ENCODE measurements at places on chromosomes 12 and 14.
A peak's percentile ranks its signal among the peaks of the same experiment; 100 is the strongest.

DNA sequence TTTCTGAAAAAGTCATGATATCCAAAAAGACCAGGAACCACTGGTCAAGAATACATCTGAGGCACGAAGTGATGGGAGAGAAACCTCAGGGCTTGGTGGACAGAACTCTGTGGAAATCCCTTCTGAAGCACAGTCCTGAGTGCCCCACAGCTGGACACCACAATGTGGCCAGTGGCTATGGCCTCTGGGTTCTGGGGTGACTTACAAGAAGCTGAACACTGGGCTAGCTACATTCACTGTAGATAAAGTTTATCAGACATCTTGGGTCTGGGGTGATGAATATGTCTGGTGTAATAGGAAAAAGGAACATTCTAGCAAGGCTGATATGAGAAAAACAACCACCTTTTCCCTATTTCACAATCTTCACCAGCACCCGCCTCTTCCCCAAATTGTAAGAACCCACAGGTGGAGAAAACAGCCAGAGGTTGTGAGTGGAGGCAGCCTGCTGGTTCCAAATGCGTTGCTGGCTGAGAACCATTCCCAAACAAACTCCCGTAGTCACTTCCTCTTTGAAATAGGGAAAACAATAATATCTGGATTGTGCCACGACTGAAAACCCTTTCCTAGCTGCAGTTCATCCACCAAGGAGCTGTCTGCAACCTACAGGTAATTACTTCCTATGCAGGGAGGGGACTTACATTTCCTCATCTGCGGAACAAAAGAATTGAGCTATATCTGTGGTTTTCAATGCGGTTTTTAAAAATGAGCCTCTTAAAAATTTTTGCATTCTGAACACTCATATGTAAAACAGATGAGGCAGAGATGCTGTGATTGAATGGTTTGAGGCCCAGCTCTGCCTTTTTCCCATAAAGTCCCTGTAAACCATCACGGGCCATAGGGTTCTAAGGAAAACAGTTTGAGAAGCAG is 193.6 kb downstream of the SLC41A2 start:
- no peak for DNase-seq

- DNase-seq: peak; percentile 89
These were observed 150.8 kb downstream of the FBXL14 start for GRCh38 chr12:1443421-1444141.

- peak; percentile 68 for DNase-seq
These were observed 493.6 kb downstream of the PCNX1 start for GRCh38 chr14:71400871-71401321.

DNA sequence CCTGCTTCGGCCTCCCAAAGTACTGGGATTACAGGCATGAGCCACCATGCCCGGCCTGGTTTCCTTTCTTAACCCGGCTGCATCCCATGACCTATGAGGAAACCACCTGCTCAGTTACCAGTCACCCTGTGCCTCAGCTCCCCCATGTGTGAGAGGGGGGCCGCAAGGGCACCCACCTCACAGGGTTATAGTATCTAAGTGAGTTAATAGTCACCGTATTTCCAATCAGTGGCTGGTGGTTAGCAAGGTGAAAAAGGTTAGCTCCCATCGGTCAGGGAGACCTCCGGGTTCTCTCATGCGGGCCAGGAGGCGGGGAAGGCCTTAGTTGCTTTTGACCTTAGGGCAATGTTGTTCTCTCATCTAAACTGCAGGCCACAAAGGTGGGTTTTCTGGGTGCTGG is 6.7 kb downstream of the LRP1 start:
- DNase-seq: no peak

- peak; percentile 30 for DNase-seq
These were observed 90.1 kb upstream of the FLRT2 start for GRCh38 chr14:85439696-85440328.

DNA sequence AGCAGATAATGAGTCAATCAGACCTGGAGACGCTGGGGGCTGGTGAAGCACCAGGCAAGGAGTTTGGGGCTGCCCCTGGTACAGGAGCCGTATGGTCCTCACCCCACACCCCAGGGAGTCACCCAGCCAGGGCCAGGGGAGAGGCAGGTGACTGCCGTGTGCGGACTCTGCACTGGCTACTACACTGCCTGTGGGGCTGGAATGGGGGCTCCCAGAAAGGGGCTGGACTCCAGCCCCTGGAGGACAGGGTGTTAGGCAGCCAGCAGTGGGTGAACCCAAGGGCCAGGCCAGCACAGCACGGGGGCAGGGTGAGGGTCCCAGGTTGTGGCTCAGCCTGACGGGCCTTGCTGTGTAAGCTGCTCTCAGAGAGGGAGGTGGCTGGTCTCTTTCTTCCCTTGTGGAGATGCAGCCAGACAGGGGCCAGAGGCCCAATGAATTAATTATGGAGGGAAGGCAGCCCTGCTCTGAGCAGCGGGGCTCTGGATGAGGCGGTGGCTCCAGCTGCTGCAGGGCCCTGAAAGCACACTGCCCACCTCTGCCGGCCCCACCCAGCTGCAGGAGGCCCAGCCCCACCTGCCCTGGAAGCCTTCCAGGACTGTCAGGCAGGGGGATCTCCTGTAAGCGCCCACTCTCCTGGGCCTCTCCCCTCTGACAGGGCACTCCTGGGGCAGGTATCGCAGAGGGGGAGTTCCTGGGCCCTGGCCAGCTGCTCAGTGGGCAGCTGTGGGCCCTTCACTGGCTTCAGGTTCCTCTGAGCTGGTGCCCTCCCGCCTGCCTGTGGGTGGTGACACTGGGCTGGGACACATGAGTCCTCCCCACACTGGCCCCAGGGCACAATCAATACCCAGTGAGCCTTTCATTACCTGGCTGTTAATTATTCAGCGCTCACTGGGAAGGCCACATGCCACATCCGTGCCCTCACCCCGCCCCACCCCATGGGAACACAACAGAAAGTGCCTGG is 142.5 kb upstream of the C14orf180 start:
- DNase-seq: no peak

DNA sequence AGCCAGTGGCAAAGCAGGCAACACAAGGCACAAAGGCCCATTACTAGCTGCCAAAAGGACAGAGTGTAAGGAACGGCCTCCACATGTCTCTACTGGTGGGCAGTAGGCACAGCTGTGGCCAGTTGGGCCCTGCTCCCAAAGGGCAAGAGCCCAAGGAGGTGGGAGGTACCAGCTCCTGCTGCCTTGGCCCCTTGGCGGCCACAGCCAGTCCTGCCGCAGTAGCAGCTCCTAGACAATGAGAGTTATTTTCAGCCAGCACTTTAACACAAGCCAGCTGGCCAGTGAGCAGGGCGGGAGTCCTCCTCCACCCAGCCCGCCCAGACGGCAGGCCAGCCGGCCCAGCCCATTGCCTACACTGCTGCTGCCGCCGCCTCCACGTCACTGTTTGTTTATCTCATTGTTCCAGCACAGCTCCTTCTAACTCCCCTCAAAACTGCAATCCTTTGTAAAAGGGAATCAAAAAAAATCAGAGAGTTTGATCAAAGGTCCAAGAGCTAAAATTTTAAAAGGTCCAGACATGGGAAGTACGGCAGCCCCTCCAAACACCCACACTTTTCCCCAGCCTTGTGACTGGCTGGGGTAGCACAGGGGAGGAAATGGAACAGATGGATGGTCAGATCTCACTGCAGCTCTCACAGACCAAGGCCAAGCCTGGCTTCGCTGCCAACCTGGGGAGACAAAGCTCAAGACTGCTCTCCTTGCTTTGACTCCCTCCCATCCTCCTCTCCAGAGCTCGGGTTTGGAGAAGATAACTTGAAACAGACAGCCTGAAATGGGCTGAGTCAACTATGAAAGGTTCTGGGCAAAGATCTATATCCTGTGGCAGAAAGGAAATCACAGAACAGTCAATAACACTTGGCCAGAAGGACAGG is 33.5 kb downstream of the FMNL3 start:
- DNase-seq: peak; percentile 96

- no peak for DNase-seq
These were observed 5.0 kb downstream of the SLC39A5 start for GRCh38 chr12:56234746-56235436.

DNA sequence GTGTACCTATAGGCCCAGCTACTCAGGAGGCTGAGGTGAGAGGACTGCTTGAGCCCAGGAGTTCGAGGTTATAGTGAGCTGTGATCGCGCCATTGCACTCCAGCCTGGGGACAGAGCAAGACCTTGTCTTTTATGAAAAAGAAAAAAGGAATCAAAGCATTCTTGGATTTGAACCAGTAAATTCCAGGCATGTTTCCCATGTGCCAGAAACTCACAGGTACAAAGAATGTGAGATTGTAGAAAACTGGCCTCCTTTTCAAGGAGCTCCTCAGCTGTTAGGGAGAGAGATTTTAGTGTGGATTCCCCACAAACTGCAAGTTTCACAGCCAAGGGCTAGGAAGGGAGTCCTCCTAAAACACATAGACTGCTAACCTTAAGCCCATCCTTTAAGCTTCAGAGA is 95.0 kb downstream of the FOXN4 start:
- DNase-seq: no peak

- DNase-seq: no peak
These were observed 7.9 kb downstream of the TMEM253 start for GRCh38 chr14:21108791-21109190.

DNA sequence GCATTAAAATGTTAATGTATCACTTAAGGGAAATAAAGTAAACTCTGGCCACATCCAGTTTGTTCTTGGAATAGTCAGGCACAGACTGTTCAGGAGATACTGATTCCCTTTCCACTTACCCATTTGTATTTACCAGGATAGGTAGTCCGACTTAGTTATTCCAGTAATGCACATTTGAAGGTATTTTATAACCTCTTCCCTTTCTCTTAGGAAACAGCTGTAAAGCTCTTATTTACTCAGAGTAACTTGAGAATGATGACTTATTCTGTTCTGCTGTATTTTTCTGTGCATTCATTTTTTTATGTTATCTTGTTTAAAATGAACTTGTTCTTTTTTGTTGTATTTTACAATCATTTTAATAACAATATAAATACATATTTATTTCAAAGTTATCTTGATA is 78.0 kb downstream of the METTL25 start:
- no peak for DNase-seq

DNA sequence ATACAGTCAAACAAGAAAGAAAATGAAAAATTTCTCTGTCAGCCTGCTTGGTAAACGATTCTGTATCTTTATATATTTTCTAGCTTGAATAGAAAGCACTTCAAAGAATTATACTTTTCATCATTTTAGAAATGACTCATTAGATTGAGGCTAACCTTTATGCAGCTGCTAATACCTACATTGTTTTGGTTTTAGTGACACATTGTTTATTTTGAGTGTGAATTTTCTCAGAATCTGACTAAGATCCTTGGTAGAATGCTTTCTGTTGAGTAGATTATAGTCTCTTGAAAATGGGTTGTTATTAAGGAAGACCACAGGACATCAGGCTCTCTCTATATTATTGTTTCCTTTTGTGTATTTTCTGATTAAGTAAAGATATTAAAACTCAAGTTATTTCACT is at the start of gene PMCH:
Gene PMCH, minus strand, starts transcription at position 45 of the 400 bp plus-strand sequence. CDS start 63 bp downstream, outside the sequence.
- DNase-seq: peak; percentile 43

DNA sequence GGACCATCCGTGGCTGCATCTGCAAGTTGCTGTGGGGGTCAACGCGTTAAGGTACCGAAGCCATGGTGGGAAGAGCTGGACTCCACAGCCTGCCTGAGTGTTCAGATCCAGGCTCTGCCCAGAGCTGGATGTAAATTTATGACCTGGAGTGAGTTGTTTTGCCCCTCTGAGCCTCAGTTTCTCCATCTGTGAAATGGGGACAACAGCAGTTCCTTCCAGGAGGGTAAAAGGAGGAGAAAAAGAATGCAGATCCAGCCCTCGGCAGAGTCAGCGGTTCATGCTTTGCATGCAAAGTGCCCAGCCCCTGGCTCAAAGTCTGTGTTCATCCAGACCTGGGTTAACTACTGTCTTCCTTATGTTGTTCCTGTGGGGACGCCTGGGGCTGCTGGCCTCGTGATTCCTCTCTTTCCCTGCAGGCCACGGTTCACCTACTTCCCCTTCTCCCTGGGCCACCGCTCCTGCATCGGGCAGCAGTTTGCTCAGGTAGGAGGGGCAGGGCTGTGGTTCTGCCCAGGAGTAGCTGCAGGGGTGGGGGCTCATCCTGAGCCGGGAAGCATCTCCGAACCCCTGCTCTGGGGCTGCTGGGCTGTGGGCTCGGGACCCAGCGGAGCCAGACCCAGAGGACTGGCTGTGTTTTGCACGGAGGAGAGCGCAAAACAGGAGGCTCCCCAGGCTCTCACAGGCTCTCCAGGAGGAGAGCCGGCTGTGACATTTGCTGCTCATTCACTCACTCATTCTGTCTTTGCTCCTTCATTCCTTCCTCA is 41.9 kb downstream of the CYP46A1 start:
- DNase-seq: no peak

GRCh38 chr12:53044896-53045695 is 4.8 kb upstream of the TNS2 start:
- no peak for DNase-seq

DNA sequence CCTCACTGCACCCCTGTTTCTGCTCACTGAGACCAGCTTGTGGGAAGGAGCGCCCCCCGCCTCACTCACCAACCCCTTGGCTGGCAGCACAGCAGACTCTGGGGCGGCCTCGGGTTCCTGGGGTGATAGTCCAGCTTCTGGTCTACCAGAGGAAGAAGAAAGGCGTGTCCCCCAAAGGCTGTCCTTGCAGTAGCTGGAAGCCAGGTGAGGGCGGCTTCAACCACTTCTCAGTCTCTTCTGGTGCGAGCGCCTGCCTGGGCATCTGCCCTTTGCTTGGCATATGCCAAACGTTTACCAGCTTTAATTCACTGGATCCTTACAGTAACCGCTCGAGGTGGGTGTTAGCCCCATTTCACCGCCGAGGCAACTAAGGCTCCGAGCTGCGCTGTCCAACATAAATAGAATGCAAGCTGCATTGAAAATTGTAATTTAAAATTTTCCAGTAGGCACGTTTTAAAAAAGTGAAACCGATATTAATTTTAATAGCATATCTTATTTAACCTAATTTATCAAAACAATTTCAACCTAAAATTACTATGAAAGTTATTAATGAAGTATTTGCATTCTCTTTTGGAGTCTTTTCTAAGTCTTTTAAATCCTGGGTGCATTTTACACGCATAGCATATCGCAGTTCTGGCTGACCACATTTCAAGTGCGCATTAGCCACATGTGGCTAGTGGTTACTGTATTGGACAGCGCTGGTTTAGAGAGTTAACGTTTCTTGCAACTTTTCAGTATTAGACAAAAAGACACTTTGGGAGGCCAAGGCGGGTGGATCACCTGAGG is 872 bp downstream of the FAM177A1 start:
- peak; percentile 15 for DNase-seq

DNA sequence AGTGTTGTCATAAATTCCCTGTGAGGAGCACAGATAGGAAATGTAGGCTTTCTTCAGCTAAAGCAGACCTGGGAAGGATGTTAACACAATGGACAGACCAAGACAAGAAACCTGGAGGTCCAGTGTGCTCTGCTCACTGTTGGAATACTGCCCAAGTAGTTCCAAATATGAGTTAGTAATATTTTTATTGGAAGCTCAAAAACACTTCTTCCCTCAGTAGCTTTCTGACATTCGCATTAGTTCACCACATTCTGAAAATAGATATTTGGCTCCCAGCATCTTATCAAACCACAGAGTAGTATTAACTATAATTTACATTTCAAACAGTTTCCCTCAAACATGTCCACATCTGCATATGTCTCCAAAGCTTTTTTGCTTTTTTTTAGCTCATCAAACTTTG is 74.8 kb upstream of the PYGL start:
- DNase-seq: peak; percentile 45

Measured in fibroblast of the aortic adventitia (primary cell).